Fibroblast of pulmonary artery (primary cell): ENCODE measurements at places on chromosomes 3 and 15.

GRCh38 chr3:66836363-66837152 is 161.5 kb upstream of the KBTBD8 start:
- DNase-seq = peak; percentile 11

- peak; percentile 41 for DNase-seq
Observed at GRCh38 chr3:157070678-157070999, 89.3 kb downstream of the CCNL1 start.

- DNase-seq = no peak
Observed at GRCh38 chr3:71890356-71890931, 105.5 kb upstream of the PROK2 start.

DNA sequence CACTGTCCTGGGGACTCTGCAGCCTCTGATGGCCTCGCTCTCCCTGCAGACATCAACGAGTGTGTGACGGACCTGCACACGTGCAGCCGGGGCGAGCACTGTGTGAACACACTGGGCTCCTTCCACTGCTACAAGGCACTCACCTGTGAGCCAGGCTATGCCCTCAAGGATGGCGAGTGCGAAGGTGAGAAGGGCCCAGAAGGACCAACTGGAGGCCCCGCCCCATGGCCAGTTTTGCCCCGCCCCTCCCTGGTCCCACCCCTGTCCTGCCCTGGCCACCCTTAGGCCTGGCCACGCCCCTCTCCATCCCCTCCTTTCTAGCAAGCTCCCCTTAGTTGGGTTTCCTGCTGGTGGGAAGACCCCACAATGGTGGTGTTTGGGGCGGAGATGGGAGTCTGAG is 77.5 kb downstream of the FBLN2 start:
- DNase-seq = no peak

GRCh38 chr3:77420336-77420735 is 380.4 kb downstream of the ROBO2 start:
- DNase-seq = no peak

GRCh38 chr3:110810356-110810755 is 261.3 kb upstream of the NECTIN3 start:
- DNase-seq = peak; percentile 81

DNA sequence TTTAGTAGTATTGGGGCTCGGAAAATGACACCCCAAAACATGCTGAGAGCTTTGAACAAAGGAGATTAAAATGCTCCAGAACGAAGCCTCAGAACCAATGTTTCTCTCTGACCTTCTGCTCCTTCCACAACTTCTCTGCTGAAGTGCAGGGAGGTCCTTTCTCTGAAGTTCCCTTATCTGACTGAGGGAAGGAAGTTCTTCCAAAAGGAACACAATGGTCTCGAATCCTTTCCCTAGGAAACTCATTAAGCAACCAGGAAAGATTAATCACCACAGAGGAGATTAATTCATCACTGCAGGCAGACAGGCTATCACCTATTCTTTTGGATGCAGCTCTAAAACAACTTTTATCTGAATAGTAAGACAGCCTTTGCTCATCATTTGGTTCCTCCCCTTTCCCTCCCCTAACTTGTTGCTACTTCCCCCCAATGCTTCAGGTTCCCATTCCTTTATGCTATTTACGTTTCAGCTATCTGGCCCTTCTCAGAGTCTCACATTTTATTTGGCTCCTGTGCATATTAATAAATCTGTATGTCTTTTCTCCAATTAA is 18.2 kb upstream of the WDR49 start:
- DNase-seq = peak; percentile 36

- DNase-seq = peak; percentile 5
Observed at GRCh38 chr3:88742106-88742505, 365.3 kb upstream of the EPHA3 start.

GRCh38 chr3:35291471-35292236 is 347.7 kb upstream of the ARPP21 start:
- no peak for DNase-seq

- no peak for DNase-seq
Observed at GRCh38 chr15:28930011-28930410, 44.2 kb downstream of the APBA2 start.

- DNase-seq = no peak
Observed at GRCh38 chr3:129892486-129892856, 1.0 kb downstream of the TMCC1 start.

DNA sequence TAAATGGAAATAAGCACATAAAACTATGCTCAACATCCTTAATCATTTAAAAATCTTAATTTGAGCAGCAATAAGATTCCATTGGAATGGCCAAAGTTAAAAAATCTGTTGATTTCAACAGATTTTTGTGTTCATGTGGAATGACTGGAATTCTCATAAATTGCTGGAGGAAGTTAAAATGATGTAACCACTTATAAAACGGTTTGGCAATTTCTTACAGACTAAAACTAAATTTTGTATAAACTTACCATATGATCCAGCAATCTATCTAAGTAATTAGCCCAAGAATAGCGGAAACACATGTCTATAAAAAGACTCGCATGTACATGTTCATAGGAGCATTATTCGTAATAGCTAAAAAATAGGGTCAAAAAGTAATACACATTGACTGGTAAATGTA is 1713.6 kb downstream of the SI start:
- no peak for DNase-seq

GRCh38 chr3:184399410-184399809 is 19.6 kb downstream of the CHRD start:
- DNase-seq = peak; percentile 90

DNA sequence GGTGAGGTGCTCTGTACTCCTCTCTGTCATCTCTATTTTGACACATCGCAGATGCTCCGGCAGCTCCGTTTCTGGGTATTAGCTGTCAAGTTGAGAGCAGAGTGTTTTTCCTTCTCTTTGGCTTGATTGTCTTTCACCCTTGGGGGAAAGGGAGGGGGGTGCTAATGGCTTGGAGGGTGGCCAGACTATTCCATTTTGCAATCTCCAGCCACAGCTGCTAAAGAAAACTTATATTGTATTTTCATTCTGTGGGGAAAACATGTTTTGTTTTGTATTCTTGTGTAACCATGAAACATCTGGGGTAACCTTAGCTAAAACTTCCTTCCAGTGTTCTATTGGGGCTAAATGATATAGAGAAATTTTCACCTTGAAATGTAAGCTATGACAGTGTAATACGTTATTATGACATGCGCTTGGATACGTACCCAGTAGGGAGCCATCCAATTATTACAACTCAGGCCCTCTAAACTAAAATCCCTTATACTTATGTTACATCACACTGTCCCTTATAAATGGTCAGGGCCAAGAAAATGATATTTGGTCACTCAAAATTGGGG is 14.0 kb upstream of the LARP6 start:
- peak; percentile 93 for DNase-seq
